ENCODE measurements at places on chromosomes 13 and 19.

DNA sequence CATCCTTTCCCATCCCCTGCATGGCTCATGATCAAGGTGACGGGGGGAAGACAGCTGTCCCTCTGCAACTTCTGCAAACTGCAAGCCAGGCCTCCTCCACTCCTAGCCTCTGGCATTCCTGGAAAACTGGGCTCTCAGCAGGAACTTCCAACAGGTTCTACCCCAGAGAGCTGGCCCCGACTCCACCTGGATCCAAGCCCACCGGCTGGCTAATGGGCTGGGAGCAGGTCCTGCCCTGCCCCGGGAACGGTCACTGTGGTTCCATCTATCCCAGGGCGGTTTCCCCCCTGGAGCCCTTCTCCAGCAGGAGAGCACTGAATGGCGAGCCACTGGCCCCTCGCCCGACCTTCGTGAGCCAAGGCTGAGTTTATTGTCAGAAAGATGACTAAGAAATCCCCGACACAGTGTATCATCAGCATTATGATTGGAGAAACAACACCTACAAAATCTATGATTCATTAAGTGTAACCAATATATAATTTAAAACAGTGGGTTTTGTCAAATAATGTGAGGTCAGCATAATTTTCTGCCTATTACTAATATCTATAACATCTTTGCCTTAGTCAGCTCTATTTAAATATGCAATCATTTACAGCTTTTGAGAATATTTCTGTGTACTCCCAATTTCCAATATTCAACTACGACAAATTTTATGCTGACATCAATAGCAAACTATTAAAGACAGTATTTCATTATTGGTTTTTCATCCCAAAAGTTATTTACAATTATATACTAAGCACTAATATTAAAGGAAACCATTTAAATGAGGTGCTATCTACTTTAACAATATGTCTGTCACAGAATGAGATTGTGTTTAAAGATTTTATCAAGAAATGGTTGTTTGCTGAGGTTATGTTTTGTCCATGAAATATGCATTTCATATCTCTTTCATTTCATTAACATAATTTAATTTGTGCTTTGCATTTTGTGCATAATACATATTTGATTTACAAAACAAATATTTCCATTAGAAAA is 133.0 kb downstream of the URI1 start:
- no peaks in the 10 kb centered on the region for H3K36me3 ChIP-seq
- DNase-seq, result no peak
- H3K27ac ChIP-seq, result no peak overlapping the region
- H3K4me1 ChIP-seq, result no peaks in the 10 kb centered on the region
- no peak overlapping the region for H3K4me3 ChIP-seq

DNA sequence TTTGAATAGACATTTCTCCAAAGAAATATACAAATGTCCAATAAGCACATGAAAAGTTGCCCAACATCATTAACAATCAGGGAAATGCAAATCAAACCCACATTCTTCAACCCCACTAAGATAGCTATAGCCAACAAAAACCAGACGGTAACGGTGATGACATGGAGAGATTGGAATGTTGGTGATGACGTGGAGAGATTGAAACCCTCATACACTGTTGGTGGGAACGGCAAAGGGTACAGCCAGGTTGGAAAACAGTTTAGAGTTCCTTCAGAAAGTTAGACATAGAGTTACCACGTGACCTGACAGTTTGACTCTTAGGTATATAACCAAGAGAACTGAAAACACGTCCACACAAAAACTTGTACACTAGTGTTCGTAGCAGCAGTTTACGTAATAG is 48.1 kb downstream of the TNFRSF19 start:
- H3K4me3 ChIP-seq, result no peak overlapping the region
- no peak overlapping the region for H3K27ac ChIP-seq
- no peaks in the 10 kb centered on the region for H3K4me1 ChIP-seq
- H3K27me3 ChIP-seq, result peaks cover 5% of the 10 kb centered on the region

GRCh38 chr13:103839460-103839859 is 773.2 kb upstream of the SLC10A2 start:
- no peaks in the 10 kb centered on the region for H3K36me3 ChIP-seq
- H3K4me3 ChIP-seq, result no peak overlapping the region
- no peak overlapping the region for H3K27ac ChIP-seq
- H3K27me3 ChIP-seq, result no peaks in the 10 kb centered on the region
- DNase-seq, result no peak

- peaks cover 6% of the 10 kb centered on the region for H3K4me1 ChIP-seq
- no peak for DNase-seq
- peaks cover 23% of the 10 kb centered on the region for H3K36me3 ChIP-seq
- no peak overlapping the region for H3K27ac ChIP-seq
- no peaks in the 10 kb centered on the region for H3K27me3 ChIP-seq
These were observed 9.2 kb downstream of the PGPEP1 start for GRCh38 chr19:18349524-18350128.

GRCh38 chr19:609004-609346 is 19.3 kb downstream of the HCN2 start:
- no peak overlapping the region for H3K4me3 ChIP-seq
- H3K36me3 ChIP-seq, result peaks cover 2% of the 10 kb centered on the region
- DNase-seq, result no peak
- H3K4me1 ChIP-seq, result peaks cover 10% of the 10 kb centered on the region

DNA sequence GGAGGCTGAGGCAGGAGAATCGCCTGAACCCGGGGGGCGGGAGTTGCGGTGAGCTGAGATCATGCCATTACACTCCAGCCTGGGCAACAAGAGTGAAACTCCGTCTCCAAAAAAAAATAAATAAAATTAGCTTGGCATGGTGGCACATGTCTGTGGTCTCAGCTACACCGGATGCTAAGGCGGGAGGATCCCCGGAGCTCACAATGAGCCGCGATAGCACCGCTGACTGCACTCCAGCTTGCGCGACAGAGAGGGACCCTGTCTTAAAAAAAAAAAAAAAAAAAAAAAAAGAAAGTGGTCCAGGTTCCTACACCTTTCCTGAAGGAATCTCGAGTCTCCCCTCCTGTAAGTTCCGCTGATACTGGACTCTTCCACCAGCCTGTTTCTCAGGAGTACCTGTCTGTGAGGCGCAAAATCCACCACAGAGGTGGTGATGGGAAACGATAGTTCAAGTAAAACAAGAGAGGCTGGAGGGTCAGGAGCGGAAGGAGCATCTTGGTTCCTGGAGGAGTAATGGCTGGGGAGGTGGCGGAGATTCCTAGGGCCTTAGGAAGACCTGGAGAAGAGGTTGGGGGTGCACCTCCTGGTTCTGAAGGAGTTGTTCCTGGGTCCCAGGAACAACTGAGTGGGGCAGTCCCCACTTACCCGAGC is 471 bp downstream of the FUT1 start:
- H3K27ac ChIP-seq, result no peak overlapping the region
- H3K4me1 ChIP-seq, result peaks cover 15% of the 10 kb centered on the region
- peak overlapping the region; percentile 69 for H3K4me3 ChIP-seq
- DNase-seq, result no peak
- no peaks in the 10 kb centered on the region for H3K36me3 ChIP-seq

DNA sequence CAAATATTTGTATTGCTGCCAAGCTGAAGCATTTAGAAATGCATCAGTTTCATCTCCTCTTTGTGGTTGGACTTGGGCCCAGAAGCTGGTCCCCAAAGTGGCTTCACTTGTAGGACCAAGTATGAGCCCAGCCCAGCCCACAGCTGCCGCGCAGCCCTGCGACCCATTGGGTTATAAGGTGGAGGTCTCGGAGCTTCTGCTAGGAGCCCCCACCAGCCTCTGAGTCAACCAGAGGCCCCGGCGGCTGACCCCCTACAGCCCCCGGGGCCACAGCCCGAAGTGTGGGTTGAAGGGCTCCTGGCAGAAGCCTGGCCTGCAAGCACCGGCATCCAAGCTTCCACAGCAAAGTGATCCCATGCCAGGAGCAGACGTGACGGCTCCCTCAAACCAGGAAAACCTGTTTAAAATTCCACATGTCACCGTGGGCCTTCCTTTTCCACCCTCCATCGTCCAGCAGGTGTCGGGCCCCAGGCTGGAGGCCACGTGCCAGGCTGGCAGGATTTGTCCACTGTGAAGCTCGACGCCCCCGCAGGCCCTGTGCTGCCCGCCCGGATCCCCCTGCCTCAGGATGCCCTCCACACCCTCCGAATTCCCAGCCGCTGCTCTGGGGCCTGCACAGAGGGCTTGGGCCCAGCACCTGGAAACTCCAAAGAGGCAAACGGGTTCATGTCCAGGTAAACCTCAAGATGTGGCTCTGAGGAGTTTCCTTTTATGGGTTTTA is 54.7 kb downstream of the C13orf46 start:
- H3K27me3 ChIP-seq, result peaks cover 28% of the 10 kb centered on the region
- peaks cover 2% of the 10 kb centered on the region for H3K4me1 ChIP-seq
- peaks cover 7% of the 10 kb centered on the region for H3K36me3 ChIP-seq
- no peak overlapping the region for H3K27ac ChIP-seq

DNA sequence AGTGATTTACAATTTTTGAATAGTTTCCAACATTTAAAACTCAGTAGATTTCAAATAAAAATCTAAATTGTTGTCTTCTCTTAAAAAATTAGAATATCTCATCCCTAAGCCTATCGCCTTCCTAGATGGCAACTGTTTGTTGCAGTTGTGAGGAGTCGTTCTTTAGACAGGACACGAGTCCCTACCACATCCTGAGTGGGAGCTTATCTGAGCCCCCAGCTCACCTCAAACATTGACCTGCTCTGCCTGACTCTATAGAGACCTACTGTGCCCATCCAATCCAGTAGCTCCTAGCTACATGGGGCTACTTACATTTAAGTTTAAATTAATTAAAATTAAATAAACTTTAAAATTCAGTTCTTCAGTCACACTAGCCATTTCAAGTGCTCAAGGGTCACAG is 434.7 kb downstream of the FOXO1 start:
- H3K36me3 ChIP-seq, result no peaks in the 10 kb centered on the region
- H3K27ac ChIP-seq, result no peak overlapping the region
- H3K4me1 ChIP-seq, result no peaks in the 10 kb centered on the region
- no peaks in the 10 kb centered on the region for H3K27me3 ChIP-seq
- H3K4me3 ChIP-seq, result no peak overlapping the region

- no peak for DNase-seq
- H3K27ac ChIP-seq, result no peak overlapping the region
- no peak overlapping the region for H3K4me3 ChIP-seq
- peaks cover 4% of the 10 kb centered on the region for H3K27me3 ChIP-seq
- H3K36me3 ChIP-seq, result no peaks in the 10 kb centered on the region
These were observed 102.1 kb downstream of the ITGBL1 start for GRCh38 chr13:101554420-101555125.

DNA sequence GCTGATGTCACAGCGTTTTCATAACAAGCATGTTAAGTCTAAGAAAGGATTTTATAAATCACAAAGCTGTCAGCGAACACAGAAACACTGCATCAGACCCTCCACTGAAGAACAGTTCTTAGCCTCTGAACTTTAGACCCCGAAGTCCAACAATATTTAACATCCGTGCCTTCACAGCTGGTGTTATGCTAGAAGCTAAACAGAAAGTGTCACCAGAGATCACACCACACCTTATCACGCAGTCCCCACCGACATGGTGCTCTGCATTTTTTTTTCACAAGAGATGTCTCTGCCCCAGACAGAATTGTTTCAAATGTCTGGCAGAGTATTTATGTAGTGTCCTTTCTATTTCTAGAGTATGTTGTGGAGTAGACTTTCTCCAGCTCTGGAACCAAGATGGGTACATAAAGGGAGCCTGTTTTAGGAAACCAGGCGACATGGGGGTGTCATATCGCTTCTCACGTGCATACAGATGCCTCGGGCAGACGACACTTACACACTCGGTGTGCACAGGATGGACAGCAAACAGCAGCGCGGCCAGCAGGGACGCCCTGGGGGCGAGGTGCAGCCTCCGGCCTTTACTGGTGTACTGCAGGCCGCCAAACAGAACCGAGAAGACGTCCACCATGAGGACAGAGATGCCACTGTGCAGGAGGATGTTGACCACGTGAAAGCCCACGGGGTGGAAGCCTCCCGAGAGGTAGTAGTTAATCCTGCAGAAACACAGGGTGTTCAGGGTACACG is 12.0 kb downstream of the TMTC4 start:
- no peak overlapping the region for H3K27ac ChIP-seq
- no peaks in the 10 kb centered on the region for H3K27me3 ChIP-seq
- no peak overlapping the region for H3K4me3 ChIP-seq

DNA sequence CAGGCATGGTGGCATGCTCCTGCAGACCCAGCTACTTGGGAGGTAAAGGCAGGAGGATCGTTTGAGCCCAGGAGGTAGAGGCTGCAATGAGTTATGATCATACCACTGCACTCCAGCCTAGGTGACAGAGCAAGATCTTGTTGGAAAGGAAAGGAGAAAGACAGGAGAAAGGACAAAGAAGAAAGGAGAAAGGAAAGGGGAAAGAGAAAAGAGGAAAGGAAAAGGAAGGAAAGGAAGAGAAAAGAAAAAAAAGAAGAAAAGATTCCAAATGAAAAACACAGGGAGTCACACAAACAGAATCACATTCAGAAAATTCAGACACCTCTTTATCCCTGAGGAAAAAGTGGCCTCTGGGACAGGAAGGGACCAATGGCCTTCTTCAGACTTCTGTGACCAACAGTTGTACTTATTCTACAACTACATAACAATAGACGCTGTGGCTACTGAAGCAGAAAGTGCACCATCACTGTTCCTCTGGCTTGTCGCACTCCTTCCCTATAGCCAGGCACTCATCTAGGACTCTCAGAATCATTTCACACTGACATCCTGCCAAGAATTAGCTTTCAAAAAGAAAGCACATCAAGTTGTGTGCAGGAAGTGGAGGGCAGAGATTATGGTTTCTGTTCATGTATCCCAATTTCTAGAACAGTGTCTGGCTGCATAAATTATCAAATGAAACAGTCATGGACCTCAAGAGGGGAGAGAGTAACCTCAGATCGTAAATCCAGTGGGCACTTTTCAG is 5.9 kb downstream of the MTMR6 start:
- no peaks in the 10 kb centered on the region for H3K27me3 ChIP-seq
- H3K4me1 ChIP-seq, result peaks cover 44% of the 10 kb centered on the region
- DNase-seq, result no peak
- H3K36me3 ChIP-seq, result peaks cover 15% of the 10 kb centered on the region
- peak overlapping the region; percentile 86 for H3K27ac ChIP-seq
- H3K4me3 ChIP-seq, result no peak overlapping the region

- no peaks in the 10 kb centered on the region for H3K27me3 ChIP-seq
- DNase-seq, result no peak
- no peaks in the 10 kb centered on the region for H3K36me3 ChIP-seq
- no peak overlapping the region for H3K4me3 ChIP-seq
- no peak overlapping the region for H3K27ac ChIP-seq
These were observed 10.8 kb downstream of the F2RL3 start for GRCh38 chr19:16899566-16900075.

- peak; percentile 83 for DNase-seq
- no peaks in the 10 kb centered on the region for H3K36me3 ChIP-seq
These were observed at the start of gene XPO4 for GRCh38 chr13:20902438-20903163. TSS of gene XPO4 (minus strand) at chr13:20902746. CDS start at chr13:20902738, 8 bp downstream.

Measured in memory B cell (primary cell).